ENCODE measurements at places on chromosomes 12 and 14.

DNA sequence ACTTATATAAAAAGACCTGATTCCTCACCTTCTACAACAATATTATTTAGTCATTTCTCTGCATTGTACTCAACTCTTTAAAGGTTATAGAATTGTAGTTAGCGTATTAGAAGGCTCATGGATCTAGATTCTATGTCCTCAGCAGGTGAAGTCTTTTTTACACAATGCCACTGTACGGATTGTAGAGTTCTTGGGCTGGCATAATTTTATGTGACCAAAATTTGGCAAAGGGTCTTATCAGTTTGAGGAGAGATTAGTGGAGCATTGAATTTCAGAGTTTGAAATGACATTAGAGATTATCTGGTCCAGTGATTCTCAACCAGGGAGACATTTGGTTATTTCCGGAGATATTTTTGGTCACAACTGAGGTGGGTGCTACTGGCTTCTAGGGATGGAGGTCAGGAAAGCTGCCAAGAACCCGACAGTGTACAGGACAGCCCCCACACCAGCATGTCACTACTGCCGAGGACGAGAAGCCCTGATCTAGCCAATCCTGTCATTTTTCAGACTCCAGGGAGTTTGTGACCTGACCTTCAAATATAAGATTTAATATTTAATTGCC lies 63.9 kb downstream of the BICD1 start:
- DNase-seq, result no peak

GRCh38 chr12:55670276-55670675 lies 33.6 kb downstream of the OR10P1 start:
- no peak for DNase-seq

- no peak for DNase-seq
These were observed 11.0 kb downstream of the GPR135 start for GRCh38 chr14:59454139-59454538.

DNA sequence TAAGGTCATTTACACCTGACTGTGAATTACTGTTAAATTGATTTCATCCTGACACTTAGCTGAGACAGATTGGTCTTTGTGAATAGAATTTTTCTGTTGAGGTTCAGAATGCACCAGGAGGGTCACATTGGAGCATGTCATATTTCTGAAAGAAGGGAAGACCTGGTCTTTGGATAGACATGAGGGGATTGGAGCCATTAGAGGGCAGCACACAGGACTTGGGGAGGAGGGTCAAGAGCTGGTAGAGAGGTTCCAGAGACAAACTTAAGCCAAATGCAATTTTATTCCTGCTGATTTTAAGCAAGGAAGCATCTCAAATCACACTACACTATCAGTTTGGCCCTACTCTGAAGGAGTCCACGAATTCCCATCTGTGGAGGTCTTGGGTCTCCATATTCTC lies 41.1 kb downstream of the GUCY2C start:
- DNase-seq, result no peak

DNA sequence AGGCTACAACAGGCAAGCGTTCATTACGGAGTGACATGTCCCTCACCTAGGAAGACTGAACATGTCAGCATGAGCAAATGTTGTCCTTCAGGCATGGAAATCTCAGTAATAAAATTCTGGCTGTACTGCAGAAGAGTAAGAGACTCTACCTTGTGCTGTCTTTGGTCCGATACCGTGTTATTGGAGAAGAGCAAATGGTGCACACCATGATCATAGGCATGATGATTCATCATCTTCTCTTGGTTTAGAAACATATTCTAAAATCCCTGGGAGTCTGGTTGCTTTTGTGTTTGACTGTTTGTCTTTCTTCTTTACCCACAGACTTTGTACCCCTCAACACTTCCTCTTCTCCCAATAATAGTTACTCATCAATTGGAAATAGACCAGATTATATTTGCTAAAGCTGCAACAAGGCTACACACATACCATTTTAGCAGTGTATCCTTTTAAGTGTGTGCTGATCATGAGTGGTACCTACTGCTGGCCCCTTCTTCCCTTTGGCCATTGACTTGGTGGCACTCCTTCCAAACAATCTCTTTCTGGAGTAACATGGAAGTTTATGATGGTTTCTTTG lies 93.5 kb downstream of the RTN1 start:
- DNase-seq, result no peak

GRCh38 chr12:82673698-82674097 lies 13.0 kb upstream of the TMTC2 start:
- no peak for DNase-seq

DNA sequence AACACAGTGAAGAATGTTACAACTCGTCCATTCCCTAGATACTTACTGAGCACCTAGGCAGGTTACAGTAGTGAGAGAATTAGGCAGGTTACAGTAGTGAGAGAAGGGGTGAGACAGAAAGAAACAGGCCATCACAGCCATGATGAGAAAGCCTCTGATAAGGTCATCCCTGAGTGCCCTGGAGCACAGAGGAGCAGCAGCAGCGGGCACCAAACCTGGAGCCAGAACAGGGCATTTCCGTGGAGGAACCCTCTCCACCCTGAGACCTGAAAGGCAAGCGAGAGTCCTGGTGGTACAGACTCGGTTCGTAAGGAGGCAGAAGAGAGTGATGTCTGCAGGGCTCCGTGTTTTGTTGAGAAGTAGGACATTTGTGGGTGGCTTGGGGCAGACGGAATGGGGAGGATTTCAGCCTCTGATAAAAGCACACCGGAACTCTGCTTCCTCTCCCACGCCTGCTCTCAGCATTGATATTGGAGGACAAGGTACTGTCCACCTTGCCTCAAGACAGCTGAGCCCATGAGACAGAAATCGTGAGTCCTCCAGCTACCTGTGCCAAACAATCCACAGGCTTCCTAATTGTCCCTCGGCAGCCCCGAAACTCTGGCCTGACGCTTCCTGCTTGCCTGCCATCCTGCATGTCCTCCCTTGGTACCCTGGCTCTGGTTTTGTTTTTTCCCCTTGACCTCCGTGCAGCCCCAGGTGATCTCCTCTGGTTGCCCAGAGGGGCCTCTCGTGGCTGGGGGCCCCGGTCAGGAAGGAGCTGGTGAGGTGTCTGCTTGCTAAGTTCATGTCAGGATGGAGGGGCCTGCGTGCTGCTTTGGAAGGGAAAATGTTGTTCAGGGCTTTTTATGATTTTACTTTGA lies 136.1 kb downstream of the GCH1 start:
- no peak for DNase-seq

DNA sequence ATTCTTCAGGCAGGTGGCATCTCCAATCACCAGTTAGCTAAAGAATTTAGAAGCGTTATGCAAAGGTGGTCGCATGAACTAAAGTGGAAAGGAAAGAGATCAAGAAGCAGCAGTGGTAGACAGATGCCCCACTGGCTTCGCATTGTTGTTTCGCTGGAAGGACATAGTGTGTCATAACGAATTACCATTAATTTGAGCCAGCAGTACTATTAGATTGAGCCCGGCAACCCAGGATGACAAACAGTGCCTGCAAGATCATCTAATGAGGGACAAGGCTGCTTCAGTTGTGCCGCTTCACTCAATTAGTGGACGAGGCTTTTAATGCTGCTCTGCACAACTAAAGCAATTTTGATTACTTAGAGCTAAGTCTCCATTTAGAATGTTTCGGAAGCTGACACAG lies 274.5 kb upstream of the SOX5 start:
- no peak for DNase-seq

DNA sequence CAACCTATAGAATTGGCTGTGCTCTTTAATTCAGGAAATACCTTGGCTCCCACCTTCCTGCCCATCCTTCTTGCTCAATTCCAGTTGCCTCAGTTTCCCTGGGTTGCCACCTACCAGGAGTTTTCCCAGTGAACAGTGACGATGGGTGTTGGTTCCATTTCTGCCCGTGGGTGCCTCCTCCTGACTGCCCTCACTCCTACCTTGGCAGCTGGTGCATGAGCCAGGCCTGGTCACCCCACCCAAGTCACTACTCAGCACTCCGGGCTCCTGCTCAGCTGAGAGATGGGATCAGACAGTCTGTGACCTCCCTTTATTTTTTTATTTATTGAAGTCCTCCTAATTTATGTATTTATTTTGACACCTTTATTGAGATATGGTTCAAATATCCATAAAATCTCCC lies 31.0 kb upstream of the PTGR2 start:
- no peak for DNase-seq

DNA sequence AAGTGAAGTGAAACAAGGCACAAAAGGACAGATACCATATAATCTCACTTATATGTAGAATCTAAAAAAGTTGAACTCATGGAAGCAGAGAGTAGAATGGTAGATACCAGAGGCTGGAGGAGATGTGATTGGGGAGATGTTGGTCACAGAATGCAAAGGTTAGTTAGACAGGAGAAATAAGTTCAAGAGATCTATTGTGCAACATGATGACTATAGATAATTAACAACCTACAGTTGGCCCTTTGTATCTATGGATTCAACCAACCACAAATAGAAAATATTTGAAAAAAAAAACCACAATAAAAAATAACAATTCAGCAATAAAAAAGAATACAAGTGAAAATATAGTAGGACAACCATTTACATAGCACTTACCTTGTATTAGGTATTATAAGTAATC lies 19.3 kb downstream of the CRADD start:
- no peak for DNase-seq

DNA sequence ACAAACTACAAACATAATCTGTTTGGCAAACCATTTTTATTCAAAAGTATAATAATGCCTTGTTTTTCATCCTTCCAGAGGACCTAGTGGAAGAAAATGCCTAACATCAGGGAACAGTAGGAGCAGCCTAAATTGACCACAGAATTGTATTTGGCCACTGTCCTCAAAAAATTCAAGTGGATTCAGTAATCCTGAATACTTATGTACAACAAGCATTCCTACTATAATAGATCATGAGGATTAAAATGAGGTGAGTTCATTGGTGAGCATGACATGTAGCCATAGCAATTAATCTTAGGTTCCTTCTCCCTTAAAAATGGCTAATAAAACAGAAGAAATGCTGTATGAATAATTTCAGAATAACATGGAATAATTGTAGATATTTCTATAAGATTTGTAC lies 209.3 kb downstream of the DAD1 start:
- no peak for DNase-seq

DNA sequence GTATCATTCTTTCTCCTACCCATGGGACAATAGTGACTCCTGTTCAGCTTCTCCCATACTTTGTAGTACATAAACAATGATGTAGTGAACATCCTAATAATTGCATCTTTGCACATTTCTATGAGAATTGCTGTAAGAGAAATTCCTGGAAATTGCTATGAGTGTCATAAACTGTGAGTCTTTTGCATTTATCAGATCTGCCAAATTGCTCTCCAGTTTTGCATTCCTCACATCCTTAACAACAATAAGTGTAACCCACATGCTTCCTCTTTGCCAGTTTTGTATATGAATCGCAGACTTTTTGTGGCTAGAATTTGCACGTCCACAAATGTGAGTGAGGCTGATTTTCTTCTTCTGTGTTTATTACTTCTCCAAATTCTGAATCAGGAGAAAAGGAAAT lies 124.0 kb upstream of the TBX5 start:
- no peak for DNase-seq

- DNase-seq, result no peak
These were observed 116.0 kb downstream of the TSPAN9 start for GRCh38 chr12:3193131-3193530.

DNA sequence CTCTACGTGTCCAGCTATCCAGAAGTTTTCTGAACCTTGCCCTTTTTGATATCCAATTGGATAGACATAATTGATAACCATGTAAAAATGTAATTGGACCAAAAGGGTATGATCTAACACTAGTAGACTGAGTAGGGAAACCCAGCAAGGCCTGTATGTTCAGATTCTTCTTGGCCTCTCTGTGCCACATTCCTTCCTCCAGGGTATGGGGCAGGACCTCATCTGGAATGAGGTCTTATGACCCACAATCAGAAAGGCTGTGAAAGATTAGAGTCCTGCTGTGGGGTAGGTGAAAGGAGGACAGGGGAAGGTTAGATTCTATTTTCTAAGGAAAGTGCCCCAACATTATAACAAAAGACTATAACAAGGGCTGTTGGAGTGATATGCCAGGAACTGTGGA lies 51.3 kb upstream of the A2ML1 start:
- no peak for DNase-seq

DNA sequence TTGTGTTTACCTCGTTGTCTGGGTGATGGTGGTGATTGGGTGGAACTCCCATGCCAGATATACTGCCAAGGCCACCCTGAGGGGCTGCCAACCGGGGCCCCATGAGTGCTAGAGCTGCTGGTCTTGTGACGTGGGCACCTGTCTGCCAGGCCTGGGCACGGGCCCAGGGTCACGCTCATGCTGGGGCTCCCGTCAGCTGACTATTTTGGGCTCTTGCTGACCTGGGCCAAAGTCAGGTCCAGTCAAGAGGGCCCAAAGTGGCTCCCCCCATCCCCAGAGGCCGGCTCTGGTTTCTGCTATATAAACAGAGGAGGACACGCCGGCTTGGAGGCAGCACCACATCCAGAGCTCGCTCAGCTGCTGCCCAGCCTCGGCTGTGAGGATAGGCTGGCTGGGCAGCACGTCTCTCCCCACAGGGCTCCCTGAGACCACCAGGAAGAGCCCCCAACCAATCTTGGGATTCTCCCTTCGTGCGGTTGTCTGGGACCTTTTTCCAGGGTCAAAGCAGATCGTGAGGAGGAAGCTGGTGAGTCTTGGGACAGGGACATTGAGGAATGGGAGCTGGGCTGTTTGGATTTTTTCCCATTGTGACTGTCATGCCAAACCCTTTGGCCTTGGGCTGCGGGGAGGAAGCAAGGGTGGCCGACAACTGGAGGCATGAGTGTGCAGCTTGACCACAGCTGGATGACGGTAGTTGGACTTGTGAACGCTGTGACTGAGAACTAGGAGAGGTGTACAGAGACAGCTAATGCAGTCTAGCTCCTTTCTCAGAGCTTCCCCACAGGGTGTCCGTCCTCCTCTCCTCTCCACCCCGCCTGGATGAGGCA lies 7.6 kb upstream of the NR4A1 start:
- no peak for DNase-seq

- DNase-seq, result no peak
These were observed 173.4 kb downstream of the DAD1 start for GRCh38 chr14:22415605-22415959.

DNA sequence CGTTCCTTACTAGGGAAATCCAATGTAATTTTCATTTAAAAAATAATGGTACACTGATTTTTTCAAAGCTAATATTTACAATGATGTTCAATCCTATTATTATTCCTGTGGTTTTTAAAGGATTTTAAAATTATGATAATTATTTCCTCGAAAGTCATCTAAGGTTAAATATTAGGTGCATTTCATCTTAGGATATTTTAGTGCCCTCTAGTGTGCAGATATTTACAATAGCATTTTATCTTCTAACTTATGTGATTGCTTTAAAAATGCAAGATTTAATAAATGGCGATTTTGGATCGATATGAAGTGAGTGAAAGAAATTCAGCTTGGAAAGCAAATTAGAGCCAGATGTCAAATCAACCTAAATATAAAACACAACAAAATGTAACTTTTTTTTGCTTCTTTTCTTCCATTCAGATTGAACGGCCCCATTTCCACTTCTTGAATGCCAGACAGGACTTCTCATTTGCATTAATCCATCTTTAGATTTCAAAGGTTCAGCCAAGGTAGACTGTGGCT lies 293.5 kb downstream of the SLC6A15 start:
- no peak for DNase-seq

- no peak for DNase-seq
These were observed 23.5 kb downstream of the AKAP6 start for GRCh38 chr14:32352631-32353030.

GRCh38 chr14:55327179-55327578 lies 56.0 kb downstream of the FBXO34 start:
- DNase-seq, result no peak

- DNase-seq, result no peak
These were observed 448.5 kb downstream of the PDZRN4 start for GRCh38 chr12:41636653-41637052.

- no peak for DNase-seq
These were observed 1.6 kb downstream of the LRRC74A start for GRCh38 chr14:76827696-76828296.

All from NCI-H1417 treated with DMSO at 0.1 percent for 48 hours (cell line).